Cortex of kidney (tissue), 1 donor: ENCODE measurements at places on chromosomes 7 and 10.

DNA sequence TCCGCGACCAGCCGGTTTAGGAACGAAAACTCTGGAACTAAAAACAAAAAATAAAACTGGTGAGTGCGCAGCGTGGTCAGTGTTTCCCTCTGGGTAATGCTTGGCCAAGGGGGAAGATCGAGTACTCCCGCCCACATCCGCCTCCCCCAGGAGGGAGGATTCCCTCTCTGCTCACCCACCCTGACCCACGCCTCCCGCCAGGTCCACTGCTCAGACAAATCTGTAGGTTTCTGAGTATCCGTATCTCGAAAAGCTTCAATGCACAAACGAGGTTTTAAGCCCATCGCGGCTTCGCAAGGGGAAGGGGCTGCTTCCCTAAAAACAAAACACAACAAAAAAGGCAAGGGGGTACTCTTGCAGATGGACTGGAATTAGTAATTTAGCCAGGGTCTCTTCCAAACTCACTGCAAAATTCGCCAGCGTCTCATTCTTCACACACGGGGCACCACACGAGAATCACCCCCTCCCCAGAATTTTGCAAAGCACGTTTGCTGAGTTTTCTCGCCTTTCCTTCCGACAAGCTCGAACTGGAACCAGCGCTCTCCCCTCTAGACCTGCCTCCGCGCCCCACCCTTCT is 75.2 kb downstream of the INSIG1 start:
- DNase-seq: no peak

GRCh38 chr10:1559311-1559710 is 178.0 kb downstream of the ADARB2 start:
- no peak for DNase-seq

- DNase-seq: no peak
Observed at GRCh38 chr7:156840134-156840533, 52.8 kb downstream of the LMBR1 start.

- no peak for DNase-seq
Observed at GRCh38 chr10:78832281-78832680, 236.5 kb upstream of the ZMIZ1 start.

DNA sequence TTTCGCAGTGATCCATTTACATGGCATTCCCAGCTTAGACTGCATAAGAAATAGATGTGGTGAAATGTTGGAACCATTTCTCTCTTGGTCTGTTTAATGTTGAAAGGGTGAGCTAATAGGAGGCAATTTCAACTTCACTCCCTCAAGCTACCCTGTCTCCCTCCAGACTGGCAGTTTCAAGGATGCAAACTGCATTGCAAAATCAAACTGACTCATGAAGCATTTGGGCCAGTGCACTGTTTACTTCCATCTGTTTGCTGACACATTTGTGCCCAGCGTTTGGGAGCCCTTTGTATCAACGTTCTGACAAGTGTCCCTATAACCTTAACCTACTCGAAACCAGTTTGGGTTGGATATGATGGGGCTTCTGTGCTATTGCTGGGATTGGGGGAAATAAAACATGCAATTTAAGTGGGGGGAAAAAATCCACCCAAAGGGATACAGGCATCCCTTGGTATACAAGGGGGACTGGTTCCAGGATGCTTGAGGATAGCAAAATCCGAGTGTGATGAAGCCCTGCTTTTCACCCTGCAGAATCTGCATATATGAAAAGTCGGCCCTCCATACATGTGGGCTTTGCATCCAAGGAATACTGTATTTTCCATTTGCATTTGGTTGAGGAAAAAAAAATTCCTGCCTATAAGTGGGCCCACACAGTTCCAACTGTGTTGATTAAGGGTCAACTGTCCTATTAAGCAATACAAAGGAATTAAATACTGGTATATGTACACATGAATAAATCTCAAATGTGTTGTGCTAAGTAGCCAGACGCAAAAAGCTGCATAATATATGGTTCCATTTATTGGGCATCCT is 15.6 kb downstream of the RHEB start:
- DNase-seq: no peak

- DNase-seq: peak; percentile 38
Observed at GRCh38 chr10:75401569-75402485, at the start of gene ZNF503. Gene ZNF503, minus strand, starts transcription at chr10:75401764. Its CDS starts 345 bp downstream, at chr10:75401419.

DNA sequence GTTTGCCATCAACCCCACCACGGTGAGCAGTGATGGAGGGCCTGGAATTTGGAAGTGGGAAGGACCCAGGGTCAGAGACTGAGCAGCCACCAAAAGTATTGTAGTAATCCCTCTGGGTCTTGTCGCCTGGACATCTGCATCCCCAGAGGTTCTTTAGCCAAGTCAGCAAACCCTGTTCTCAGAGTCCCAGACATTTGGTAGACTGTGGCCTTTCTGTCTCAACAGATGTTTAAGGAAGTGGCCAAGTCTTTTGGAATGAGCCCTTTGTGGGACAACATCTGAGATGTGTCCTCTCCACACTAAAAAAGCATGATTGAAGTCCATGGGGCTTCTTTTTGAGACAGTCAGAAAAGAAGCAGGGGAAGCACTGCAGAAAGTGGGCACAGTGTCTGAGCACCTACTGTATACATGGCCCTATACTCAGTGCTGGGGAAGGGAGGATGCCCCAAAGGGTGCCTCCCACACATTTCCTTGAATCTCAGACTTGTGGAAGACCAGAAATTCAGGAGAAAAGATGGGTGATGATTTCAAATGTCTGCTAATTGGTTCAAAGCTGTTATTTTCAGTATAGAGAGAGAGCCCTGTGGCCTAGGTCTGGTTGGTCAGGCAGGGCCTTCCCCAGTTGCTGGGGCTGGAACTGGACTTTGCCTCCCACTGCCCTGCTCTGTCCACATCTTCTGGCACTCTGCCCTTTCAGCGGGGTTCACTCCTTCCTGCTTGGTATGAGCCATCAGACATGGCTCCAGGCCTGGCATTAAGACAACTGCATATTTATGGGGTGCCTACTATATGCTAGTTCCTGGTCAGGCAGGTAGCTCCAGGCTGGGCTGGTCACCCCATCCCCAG is 26.5 kb upstream of the VSIR start:
- DNase-seq: no peak

DNA sequence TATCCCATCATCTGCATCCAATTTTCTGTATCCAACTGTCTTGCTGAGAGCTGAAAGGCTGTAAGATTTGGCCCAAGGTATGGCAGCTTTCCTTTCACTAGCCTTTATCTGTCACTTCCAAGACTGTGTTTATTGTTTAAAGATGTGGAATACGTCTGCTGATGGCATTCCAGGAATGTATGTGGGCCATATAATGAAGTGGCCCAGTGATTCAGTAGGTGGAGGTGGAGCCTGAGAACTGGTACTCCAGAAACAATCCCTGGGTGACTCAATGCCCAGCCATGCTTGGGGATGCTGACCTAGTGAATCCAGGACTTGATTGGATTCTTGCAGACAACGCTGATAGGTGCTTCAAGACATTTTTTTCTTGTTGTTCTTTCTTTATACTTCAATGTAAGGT is 13.5 kb downstream of the NEUROD6 start:
- no peak for DNase-seq

DNA sequence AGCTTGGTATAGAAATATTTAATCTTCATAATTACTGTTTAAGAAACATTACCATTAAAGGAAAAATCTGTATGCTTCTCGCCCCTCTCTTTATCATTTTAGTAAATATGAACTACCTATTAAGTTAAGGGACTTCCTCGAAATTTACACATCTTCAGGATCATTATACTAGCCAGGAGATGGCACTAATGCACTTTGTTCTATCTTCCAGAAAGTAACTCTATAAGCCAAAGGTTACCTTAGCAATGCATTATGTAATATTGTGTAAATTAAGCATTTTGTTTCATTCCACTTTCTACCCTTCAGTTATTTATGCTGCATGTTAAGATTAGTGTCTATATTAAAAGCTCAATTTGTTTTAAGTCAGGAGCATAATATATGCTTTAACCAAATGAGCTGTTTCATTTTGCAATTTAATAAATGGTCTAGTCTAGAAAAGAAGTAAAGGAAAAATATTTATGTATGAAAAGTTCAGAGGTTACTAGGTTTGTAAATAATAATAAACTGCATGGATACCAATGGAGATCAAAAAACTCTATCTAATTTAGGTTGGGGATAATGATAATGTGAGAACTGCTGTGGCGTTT is 128.5 kb downstream of the ANKRD7 start:
- DNase-seq: no peak

DNA sequence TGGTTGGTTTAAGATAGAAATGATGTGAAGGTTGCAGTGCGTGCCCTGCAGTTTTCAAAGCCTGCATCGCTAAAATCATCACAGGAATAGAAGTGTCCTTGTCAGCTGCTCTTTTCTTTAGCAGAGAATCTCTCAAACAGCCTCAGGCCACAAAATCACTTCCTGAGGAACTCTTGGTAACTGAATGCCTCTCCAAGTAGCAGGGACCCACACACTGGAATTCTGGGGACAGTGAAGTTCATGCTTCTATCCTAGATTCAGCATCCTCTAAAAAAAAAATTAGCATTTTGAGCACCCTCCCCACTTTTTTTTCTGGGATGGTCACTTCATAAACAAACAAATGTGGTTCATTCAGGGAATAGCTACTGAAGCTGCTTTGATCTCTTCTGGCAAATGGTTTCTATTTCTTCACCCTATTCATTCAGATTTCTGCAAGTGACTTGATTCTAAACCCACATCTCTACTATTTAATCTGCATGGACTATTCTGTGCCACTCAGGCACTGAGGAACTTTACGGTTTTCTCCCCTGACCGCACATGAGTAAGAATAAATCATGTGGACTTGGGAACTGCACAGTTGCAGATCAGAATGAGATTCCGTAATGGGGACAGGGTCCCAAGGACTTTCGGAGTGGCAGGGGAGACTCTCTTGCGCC is 306.9 kb downstream of the FRMD4A start:
- no peak for DNase-seq
